ENCODE measurements at places on chromosomes 13 and 19.

GRCh38 chr19:38606131-38606530 lies 11.6 kb downstream of the MAP4K1 start:
- DNase-seq = no peak

DNA sequence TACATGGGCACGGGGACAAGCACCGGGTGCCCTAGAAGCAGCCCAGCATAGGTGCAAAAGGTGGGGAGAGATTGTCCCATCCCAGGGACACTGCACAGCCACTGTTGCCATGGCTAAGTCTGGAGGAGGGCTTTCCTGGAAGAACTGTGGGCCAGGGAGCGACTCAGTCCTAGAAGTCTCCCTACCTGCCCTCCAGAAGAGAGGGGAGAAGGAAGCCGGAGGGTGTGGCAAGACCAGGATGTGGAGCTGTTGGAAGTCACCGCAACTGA lies 2.3 kb upstream of the FBN3 start:
- DNase-seq = no peak

- DNase-seq = no peak
Observed at GRCh38 chr19:47176627-47177090, 46.0 kb downstream of the SAE1 start.

DNA sequence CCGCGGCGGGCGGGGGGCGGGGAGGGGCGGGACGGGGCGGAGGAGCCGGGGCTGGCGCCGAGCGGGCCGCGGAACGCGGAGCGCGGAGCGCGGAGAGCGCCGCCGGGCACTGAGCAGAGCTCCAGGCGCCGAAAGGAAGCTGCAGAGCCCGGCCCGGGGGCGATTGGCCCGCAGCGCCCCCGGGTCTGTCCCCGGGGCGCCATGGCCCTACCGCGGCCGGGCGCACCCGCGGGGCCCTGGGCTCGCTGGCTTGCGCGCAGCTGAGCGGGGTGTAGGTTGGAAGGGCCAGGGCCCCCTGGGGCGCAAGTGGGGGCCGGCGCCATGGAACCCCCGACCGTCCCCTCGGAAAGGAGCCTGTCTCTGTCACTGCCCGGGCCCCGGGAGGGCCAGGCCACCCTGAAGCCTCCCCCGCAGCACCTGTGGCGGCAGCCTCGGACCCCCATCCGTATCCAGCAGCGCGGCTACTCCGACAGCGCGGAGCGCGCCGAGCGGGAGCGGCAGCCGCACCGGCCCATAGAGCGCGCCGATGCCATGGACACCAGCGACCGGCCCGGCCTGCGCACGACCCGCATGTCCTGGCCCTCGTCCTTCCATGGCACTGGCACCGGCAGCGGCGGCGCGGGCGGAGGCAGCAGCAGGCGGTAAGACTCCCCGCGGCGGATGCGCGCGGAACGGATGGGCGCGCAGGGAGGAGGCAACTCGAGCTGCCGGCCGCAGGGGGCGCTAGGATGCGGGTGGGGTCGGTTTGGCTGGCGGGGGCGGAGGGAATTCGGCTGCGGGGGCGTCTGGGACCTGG lies at the start of gene PDE4A:
TSS of gene PDE4A (plus strand) at position 95 of the 796 bp plus-strand sequence. CDS start at position 322, 227 bp downstream.
- DNase-seq = no peak

GRCh38 chr19:38361633-38362075 lies 12.7 kb upstream of the PSMD8 start:
- no peak for DNase-seq

DNA sequence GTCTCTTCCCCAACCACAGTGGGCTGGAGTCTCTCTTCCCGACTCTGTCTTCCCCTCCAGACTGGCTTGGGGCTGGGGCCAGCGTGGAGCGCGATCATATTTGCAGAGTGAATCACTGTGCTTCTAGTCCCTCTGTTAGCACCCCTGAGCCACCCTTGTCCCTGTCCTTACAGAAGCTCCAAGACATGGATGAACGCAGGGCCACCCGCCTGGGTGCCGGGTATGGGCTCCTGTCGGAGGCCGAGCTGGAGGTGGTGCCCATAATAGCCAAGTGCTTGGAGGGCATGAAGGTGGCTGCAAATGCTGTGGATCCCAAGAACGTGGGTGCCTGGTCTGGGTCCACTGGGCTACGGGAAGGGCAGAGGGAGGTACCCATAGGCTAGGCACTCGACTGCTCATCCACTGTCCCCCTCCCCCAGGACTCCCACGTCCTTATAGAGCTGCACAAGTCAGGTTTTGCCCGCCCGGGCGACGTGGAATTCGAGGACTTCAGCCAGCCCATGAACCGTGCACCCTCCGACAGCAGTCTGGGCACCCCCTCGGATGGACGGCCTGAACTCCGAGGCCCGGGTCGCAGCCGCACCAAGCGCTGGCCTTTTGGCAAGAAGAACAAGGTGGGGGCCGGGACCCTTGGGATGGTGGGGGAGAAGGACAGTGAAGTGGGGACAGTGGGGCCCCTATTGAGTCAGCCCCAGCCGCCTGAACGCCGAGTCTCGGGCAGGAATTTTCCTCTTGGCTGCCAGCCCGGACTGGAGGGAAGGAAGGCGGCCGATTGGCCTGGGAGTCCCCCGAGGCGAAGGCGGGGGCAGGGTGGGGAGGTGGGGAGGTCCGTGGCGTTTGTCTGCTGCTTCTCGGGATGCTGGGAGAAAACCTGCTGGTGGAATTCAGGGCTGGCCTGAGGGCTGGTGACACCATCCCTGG lies 5.2 kb downstream of the TRIP10 start:
- peak; percentile 93 for DNase-seq

DNA sequence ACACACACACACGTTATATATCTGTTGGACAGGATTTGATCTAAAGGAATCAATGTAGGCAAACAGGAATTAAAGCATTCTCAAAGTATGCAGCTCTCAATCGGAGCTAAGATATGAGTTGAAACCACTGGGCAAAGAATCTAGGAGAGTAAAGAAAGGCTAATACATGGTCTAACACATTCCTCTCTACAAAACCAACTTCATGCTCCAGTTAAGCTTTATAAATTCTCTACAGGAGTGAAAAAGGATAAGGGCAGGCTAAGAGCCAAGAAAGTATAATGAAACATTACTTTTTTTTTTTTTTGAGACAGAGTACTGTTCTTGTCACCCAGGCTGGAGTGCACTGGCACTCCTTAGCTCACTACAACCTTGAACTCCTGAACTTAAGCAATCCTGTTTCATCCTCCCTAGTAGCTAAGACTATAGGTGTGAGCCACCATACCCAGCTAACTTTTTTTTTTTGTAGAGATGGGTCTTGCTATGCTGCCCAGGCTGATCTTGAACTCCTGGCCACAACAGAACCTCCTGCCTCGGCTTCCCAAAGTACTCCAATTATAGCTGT lies 10.6 kb downstream of the FBXL3 start:
- DNase-seq = no peak

- no peak for DNase-seq
Observed at GRCh38 chr13:80562433-80563156, 221.7 kb upstream of the SPRY2 start.

DNA sequence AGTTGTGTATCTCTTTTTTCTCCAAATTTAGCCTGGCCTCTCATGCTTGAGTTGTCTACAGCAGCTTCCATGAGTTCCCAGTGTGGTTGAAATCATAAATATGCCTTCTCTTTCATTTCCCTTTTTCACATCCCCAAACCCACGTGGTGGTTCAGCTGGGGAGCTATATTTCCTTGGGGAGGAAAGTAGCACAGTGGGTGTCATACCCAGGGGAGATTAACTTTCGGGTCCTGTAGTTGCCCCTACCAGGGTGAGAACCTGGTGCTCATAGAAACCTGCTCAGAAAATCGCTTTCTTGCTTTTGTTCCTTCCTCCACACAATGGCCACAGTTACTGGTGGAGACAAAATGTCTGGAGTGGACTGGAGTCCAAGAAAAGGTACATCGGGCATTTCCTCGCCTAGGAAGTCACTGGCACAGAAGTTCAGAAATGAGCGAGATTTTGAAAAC lies 7.0 kb upstream of the LILRA4 start:
- no peak for DNase-seq

GRCh38 chr13:74860789-74861188 lies 621.2 kb downstream of the TBC1D4 start:
- no peak for DNase-seq

DNA sequence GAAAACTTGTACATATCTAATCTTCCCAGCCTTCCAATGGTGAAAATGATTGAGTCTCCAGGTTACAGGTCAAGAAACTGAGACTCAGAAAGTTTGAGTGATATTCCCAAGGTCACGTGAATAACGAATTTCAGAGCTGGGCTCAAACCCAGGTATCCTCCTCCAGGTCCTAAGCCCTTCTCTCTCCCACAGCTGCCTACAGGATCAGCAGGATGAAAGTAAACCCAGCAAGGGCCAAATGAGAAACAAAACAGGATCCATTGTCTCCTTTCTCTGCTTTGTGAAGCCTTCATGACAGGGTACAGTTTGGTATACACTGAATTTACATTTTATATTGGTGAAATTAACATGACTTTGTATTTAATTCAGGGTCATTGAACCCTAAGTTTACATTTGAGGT lies 208.1 kb downstream of the RBM26 start:
- no peak for DNase-seq

GRCh38 chr19:24086974-24087595 lies at the start of gene ZNF254:
Gene ZNF254, plus strand, starts transcription at chr19:24087187. Its CDS starts 121 bp downstream, at chr19:24087308.
- peak; percentile 90 for DNase-seq

DNA sequence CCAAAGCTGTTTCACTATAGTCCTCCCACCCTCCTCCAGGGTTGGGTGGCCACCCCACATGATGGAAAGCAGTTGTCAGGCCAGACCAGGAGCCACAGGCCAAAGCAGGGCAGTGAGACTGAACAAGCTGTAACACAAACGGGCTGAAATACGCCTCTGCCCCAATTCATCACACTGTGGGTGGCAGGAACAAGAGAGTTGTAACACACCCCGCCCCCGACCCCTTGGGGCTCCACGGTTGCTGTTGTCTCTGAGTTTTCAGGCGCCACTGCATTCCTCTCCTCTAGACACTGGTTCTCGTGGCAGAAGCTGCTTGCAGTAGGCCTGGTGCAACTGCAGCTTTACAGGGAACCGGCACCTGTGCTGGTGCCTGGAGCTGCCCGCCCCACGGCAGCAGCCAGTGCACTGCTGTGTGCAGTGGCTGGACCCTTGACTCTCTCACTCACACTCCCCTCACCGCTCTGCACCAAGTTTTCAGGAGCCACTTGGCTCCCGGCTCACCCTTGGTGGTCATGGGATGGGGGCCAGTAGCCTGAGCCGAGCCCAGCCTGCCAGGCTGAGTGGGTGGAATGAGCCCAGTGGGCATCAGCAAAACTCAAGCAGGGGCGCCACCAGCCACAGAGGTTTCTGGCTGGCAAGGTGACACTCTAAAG lies 1314.5 kb upstream of the MIR17HG start:
- no peak for DNase-seq

- no peak for DNase-seq
Observed at GRCh38 chr19:48169578-48169938, 586 bp downstream of the LIG1 start.

GRCh38 chr13:80860845-80861244 lies 519.9 kb upstream of the SPRY2 start:
- no peak for DNase-seq

DNA sequence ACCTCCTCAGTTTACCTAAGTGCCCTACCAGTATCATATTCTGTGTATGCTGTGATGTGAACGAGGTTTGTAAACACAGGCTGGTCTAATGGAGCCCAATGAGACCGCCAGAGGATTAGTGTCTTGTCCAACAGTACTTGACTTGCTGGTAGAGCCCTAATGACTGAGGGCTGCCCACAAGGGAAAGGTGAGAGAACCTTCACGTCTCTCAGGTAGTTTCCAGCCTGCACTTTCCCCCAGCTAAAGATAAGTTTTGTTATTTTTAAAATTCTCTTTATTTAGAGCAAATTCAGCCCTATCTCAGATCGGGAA lies 498 bp upstream of the RBM26 start:
- DNase-seq = no peak

DNA sequence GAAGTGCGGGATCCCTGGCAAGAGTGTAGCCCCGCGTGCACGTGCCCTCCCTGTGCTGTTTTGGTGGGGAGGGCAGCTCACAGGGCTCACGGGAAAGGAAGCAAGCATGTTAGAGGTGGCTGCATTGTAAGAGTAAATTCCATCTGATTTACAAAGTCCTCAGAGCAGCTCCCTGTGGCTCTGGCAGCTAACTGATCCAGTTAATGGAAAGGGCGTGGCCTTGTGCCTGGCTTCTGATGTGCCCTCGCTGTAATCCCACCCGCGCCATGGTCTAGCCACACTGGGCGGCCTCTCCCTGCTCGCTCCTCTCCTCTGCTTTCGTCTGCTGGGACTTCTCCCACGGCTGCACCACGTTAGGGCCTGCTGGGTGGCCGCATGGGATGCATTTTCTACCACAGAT lies 258.5 kb downstream of the FGF9 start:
- DNase-seq = no peak

- no peak for DNase-seq
Observed at GRCh38 chr19:46218160-46218559, 11.4 kb upstream of the IGFL1 start.

DNA sequence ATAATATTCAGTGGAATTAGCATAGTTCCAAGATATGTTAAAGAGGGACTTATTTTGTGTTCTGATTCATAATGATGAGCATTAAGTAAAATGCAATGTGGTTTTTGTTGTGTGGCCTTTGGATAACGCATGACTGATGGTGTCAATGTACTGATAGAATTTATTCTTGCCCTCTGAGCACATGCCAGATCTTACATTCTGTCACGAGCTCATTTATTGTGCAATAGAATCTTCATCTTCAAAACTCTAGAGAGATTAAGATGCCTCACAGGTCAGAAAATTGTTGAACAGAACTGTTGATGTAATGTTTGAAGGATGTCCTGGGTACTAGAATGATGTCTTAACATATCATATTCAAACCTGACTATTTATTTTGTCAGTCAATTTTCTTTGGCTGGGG lies 148.0 kb upstream of the HTR2A start:
- DNase-seq = no peak

DNA sequence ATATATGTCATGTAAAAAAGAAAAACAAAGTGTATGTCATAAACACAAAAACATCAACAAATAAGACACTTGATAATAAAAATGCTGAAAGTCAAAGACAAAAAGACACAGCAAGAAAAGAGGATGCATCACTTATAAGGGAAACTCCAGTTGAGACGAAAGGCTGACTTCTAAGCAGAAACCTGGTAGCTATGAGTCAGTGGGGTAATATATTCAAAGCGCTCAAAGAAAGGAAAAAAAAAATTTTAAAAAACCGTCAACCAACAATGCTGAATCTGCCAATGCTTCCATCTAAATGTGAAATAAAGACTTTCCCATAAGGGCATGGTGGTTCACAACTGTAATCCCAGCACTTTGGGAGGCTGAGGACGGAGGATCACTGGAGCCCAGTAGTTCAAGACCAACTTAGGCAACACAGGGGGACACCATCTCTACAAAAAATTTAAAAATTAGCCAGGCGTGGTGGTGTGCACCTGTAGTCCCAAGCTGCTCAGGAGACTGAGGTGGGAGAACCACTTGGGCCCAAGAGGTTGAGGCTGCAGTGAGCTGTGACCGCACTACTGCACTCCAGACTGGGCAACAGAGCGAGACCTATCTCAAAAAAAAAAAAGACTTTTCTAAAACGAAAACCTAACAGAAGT lies 24.0 kb downstream of the USP12 start:
- no peak for DNase-seq

DNA sequence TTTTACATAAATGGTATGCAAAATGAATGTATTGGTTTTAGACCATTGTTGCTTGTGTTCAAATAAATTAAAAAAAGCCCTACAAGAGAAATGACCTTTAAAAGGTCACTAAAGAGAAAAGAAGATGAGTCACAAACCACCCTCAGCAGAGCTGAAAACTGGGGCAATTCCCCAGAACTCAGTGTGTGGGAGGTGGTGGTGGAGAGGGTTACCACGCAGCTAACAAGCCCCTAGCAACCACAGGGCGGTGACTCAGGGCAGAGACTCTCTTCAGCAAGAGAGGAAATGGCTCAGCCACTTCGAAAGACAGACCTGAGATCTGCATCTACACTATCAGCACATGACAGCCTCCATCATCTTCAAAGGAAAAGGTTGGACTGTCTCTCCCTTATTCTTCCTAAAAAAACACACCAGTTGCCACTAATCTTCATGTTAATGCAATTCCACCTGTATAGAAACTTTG lies 29.4 kb upstream of the NDFIP2 start:
- DNase-seq = no peak

Data from vagina (tissue), 2 donors.